ENCODE measurements at places on chromosomes 3 and 15.

DNA sequence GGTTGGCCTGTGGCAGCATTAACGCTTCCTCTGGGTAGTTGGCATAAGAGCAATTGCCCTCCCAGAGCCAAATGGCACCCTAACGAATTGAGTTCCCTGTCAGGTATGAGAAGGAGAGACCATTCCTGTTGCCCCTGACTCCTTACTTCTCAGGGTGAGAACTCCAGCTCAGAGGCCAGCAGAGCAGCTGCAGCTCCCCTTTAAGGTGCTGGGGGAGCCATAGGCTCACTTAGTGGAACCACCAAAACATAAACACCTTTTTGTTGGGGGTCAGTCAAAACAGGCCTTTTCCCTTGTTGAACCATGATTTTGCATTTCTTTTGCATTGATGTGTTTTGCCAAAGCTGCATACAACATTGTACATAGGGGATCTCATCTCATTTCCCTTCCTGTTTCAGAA lies 28.1 kb upstream of the LHFPL4 start:
- no peak for DNase-seq

- no peak for DNase-seq
Observed at GRCh38 chr15:43872416-43873020, 45.7 kb downstream of the WDR76 start.

- no peak for DNase-seq
Observed at GRCh38 chr15:54017251-54017650, 39.0 kb downstream of the UNC13C start.

DNA sequence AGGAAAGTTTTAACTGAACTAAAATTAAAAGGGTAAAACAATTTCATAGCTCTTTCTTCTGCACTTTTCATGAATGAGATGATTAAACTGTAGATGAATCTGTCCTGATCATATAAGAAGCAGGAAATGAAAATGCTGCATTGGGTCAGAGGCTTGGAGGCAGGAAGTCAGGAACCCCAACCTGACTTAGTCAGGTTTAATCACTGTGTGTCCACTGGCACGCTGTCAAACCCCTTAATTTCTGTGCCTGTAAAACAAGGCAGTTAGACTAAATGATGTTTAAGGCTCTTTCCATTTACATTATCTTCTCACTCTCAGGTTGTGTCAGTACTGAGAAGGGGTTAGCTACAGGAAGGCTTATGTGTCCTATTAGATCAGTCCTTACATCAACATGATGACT lies 193.3 kb upstream of the TTC14 start:
- DNase-seq: no peak

GRCh38 chr3:142225885-142226215 lies 465 bp upstream of the GK5 start:
- DNase-seq: no peak

DNA sequence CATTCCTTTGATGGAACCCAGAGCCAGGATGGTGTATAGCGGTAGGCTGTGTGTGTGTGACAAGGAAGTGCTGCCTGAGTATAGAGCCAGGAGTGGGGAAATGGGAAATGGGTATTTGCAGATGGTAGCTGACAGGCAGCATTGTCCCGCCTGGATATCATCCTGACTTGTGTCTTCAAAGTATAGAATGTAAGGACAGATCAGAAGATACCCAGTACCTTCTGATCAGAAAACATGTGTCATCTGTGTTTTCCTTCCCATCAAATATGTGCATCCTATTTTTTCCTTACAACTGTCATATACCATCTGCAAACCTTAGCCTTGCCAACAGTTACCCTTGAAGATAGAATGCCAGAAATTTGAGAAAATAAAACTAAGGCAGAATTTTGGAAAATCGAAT lies 146.2 kb upstream of the CBLB start:
- DNase-seq: no peak

- no peak for DNase-seq
Observed at GRCh38 chr3:183527428-183528379, 27.8 kb downstream of the KLHL6 start.

DNA sequence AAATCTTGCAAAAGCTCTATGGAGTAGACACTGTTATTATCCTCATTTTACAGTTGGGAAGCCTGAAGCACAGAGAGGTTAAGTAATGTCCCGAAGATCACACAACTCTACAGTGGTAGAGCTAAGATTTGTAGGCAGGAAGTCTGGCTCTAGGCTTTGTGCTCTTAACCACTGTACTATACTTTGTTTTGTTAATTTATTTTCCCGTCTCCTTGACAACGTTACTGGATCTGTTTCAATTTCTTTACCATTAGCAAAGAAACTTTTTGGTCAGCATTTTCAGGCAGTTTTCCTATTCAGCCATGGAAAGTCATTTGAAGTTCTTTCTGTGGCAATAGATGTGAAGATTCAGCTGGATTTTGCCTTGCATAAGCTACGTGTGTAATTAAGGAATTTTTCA lies 51.7 kb downstream of the OTOL1 start:
- DNase-seq: no peak

GRCh38 chr3:132222868-132223538 lies 94.2 kb upstream of the ACP3 start:
- no peak for DNase-seq

DNA sequence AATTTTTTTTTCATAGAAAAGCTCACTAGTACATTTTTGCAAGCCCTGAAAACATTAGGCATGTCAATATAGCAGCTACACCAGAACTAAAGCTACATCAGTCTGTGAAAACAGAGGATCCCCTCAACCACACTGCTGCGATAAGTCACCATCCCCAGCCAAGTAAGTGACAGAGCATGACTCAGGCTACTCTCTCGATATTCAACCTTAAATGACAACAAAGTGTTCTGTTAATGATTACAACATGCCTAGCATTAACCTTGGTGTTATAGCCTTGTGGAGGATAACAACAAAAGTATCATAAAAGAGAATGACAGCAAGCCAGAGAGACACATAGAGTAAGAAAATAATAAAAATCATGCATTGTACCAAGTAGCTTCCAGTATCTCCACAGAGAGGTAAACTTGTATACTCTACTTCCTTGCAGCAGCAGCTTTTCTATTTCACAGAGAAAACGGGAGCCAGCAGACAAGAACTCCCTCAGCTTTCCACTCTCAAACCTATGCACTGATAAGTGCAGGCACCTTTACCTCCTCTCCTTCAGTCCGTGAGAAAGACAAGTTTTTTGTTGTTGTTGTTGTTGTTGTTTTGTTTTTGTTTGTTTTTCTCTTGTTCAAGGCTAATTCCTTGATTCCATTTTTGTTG lies 76.6 kb downstream of the GBE1 start:
- no peak for DNase-seq

GRCh38 chr3:142586803-142587406 lies 8.4 kb upstream of the ATR start:
- no peak for DNase-seq

GRCh38 chr3:156582532-156583183 lies 27.7 kb upstream of the SSR3 start:
- DNase-seq: no peak

GRCh38 chr15:72472992-72473610 lies 1.0 kb upstream of the ARIH1 start:
- no peak for DNase-seq

DNA sequence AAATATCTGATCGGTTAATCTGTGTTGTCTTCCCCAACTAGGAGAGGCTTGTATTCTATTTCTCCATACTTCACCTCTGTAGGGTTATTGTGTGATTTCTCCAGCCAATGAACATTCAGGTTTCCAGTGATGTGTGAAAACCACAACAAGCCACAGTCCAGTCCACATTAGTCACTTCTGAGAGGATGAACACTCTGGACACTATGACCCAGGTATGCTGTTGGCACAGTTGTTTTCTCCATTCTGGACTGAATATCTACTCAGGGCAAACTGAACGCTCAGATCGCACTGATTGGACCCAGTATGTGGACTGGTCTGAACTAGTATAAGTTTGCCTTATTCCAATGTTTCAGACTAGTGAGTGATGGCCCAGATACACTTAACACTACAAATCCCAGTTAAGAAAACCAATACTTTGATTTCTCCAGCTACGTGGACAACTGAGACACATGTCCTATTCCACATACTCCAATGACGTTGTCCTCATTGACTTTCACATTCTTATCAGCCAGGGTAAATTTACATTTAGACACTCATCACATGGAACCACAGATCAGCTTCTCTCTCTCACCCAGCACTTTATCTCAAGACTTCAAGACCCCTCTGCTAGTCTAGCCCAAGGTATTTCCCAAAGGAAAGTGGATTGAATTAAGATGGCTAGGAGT lies 587.4 kb upstream of the SGO1 start:
- no peak for DNase-seq

DNA sequence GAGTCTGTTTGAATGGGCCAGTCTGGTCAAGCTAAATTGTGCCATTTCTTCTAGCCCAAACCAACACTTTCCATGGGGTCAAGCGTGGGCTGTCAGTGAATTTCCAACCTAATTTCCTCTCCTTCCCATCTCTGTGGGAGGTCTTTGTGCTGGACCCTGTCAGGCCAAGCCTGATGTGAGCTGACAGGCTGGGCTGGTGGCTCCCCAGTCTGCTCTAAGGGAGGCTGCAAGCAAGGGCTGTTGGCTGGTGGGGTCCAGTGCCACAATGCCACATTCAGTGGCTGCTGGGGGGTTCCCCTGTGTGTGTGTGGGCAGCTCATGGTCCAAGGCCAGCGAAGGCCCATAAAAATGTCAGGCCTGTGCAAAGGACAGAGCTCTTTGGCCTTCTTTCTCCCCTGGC lies 216.1 kb downstream of the OPA1 start:
- no peak for DNase-seq

DNA sequence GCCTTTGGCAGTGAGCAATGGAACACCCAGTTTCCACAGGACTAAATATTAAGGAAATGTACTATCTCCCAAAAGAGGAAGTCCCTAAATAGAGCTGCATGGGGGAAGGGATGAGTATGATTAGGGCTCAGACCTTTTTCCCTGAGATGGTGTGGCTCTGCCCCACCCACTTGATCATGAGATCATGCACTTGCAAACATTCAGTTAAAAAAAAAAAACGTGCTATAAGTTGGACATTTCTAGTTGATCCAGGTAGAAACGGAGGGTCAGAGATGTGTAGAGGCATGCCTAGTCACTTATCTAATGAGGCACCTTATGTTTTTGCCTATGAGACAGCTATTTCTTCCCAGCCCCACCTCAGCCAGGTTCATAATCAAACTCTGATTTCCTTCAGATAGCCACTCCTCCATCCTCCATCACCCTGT lies 24.5 kb upstream of the SSR3 start:
- no peak for DNase-seq

GRCh38 chr15:50176869-50177268 lies 5.1 kb upstream of the SLC27A2 start:
- no peak for DNase-seq

DNA sequence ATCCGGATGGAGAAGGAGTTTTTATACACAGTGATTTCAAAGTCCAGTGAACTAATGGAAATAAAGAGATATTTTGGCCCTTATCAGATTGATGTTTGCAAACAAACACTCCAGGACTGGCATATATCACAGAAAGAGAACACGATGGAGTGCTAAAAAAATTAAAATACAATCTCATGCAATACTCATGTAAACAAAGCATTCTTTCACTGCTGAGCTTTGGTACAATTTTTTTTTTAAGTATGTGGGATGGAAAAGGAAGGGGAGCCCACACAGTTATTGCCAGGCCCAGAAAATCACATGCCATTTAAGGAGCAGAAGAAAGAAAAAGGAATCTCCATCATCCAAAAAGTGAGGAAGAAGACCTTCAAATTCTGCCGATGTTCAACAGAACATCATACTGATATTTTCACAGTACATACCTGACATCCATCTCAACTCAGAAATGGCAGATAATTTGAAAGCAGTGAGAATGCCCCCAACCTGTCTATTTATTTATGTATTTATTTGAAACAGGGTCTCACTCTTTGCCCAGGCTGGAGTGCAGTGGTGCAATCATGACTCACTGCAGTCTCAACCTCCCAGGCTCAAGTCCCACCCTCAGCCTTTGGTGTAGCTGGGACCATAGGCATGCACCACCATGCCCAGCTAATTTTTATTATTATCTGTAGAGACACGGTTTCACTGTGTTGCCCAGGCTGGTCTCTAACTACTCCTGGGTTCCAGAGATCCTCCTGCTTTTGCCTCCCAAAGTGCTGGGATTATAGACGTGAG lies 107.5 kb upstream of the SLC2A2 start:
- no peak for DNase-seq

- DNase-seq: no peak
Observed at GRCh38 chr3:140244893-140245292, 309.9 kb downstream of the CLSTN2 start.

GRCh38 chr3:144815655-144816054 lies 844.0 kb downstream of the DIPK2A start:
- DNase-seq: no peak

DNA sequence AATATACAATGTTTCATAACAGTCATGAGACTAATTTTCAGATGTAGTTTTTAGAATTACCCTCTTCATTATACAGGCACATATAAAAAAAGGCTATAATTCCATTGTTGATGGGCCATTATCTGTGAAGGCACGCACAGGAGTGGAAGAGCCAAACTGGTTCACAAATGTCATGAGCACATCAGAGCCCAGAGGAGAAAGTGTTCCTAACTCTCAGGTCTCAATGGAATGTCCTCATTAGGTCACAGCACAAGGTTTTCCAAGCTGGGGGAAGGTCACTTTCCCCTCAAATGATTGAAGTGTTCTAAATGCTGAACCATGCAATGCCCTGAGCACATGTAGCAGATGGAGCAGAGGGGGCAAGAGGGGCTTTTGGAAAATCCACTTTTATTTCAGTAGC lies 41.2 kb downstream of the GJD2 start:
- DNase-seq: no peak

DNA sequence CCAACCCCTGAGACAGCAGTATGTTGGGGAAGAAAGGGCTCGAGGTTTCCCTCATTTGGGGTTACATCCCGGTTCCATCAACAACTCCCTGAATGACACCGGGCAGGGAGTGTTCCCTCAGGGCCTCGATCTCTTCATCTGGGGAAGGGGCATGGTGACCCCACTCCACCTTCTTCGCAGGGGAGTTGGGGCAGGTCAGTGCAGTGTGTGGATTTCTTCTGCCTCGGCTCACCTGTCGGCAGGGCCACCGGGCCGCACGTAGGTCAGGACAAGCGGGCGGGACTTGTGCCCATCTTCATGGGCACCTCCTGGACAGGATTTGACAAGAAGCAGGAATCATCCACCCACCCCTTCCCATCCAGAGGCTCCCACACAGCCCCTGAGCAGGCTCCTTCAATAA lies 17.4 kb downstream of the GRIP2 start:
- DNase-seq: no peak
